ENCODE measurements at places on chromosomes 2 and 18. TPM values are rescaled to one million over a fixed set of nuclear protein-coding genes. Genes with fewer than 3 reads are reported as not detected.

DNA sequence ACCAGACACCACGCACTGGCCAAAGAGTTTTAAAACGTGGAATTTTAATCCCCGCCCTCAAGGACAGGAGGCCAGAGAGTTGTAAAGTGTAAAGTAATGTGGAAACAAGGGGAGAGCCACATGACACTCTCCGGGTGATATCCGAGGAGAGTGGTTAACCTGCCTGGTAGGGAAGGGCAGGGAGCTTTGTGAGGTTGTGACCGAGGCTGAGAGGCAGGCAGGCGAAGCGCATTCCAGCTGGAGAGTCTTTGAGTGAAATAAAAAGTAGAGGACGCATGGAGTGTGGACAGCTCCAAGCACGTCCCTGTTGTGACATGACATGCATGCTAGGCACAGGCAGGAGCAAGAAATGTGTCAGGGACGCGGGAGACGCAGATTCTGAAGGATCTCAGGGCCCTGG is 539.5 kb downstream of the RNF144A start:
- peaks cover 32% of the 10 kb centered on the region for H3K4me1 ChIP-seq
- no peak overlapping the region for H3K4me3 ChIP-seq
- no peaks in the 10 kb centered on the region for H3K27me3 ChIP-seq
- DNase-seq = no peak
- H3K36me3 ChIP-seq = no peaks in the 10 kb centered on the region

GRCh38 chr18:12885500-12885899 is 1.5 kb upstream of the PTPN2 start:
- H3K4me1 ChIP-seq = peaks cover 19% of the 10 kb centered on the region
- H3K36me3 ChIP-seq = no peaks in the 10 kb centered on the region
- H3K4me3 ChIP-seq = no peak overlapping the region
- no peak for DNase-seq

- H3K4me1 ChIP-seq = peaks cover 7% of the 10 kb centered on the region
- no peaks in the 10 kb centered on the region for H3K27me3 ChIP-seq
- H3K27ac ChIP-seq = no peak overlapping the region
- no peak overlapping the region for H3K4me3 ChIP-seq
Observed at GRCh38 chr18:24095976-24096375, 42.9 kb upstream of the CABYR start.

DNA sequence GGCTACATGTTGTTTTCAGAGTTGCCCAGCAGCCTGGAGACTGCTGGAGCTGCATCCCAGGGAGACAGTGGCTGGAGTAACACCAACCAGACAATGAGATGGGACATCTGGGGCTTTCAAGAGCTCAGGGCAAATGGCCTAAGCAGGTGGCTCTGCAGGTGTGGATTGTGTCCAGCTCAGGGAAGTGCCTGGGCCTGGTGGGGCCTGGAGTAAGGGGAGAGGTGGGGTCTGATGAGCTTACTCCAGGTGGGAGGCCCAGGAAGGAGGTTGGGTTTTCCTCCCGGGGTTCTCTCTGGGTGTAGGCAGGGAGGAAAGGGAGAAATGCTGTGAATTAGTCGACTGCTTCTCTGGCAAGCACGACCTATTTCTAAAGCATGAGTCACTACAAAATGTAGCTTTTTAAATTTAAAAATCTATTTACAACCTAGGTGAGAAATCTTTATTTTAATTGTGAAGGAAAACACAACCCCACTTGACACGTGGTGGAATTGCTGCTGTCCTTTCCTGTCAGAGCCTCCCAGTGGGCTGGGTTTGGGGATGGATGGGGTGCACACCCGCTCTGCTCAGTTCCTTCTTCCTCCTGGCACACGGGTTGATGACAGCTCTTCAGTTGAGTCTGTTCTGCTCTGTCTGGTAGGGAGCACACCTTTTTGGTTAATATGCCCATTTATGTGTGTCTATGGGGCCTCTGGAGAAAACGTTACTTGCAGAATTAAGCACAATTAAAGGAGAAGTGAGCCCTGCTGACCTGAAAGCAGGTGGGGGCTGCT is 81.6 kb downstream of the SH3RF3 start:
- H3K4me1 ChIP-seq = peaks cover 32% of the 10 kb centered on the region
- no peak for DNase-seq
- no peaks in the 10 kb centered on the region for H3K36me3 ChIP-seq

- H3K27me3 ChIP-seq = peaks cover 2% of the 10 kb centered on the region
- no peaks in the 10 kb centered on the region for H3K4me1 ChIP-seq
- no peak overlapping the region for H3K27ac ChIP-seq
- DNase-seq = no peak
- no peak overlapping the region for H3K4me3 ChIP-seq
Observed at GRCh38 chr2:226758921-226759640, 40.5 kb downstream of the IRS1 start.

- no peak for DNase-seq
- H3K27ac ChIP-seq = no peak overlapping the region
- H3K4me1 ChIP-seq = no peaks in the 10 kb centered on the region
- H3K27me3 ChIP-seq = no peaks in the 10 kb centered on the region
- no peaks in the 10 kb centered on the region for H3K36me3 ChIP-seq
- H3K4me3 ChIP-seq = no peak overlapping the region
Observed at GRCh38 chr2:162731917-162732804, 106.4 kb downstream of the KCNH7 start.

GRCh38 chr18:47821314-47821713 is 109.1 kb downstream of the SMAD2 start:
- H3K36me3 ChIP-seq = peaks cover 7% of the 10 kb centered on the region
- no peaks in the 10 kb centered on the region for H3K27me3 ChIP-seq
- H3K4me3 ChIP-seq = no peak overlapping the region
- no peaks in the 10 kb centered on the region for H3K4me1 ChIP-seq
- no peak overlapping the region for H3K27ac ChIP-seq

DNA sequence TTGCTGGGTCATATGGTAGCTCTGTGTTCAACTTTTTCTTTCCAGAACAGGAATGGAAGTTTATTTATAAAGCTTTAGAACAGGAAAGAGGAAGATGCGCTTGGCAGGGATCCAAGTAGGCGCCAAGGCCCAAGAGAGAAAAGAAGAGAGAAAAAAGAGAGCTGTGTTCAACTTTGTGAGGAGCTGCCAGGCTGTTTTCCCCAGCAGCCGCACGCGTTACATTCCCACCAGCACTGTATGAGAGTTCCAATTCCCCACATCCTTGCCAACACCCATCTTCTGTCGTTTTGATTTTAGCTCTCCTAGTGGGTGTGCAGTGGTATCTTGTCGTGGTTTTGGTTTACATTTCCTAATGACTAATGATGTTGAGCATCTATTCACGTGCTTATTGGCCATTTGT is 51.4 kb downstream of the KCNF1 start:
- H3K36me3 ChIP-seq = no peaks in the 10 kb centered on the region
- H3K4me3 ChIP-seq = no peak overlapping the region
- H3K27me3 ChIP-seq = peaks cover 45% of the 10 kb centered on the region
- H3K4me1 ChIP-seq = no peaks in the 10 kb centered on the region

- no peaks in the 10 kb centered on the region for H3K36me3 ChIP-seq
- H3K4me1 ChIP-seq = peaks cover 25% of the 10 kb centered on the region
- no peak overlapping the region for H3K27ac ChIP-seq
- H3K27me3 ChIP-seq = no peaks in the 10 kb centered on the region
Observed at GRCh38 chr2:105371810-105372209, 27.0 kb downstream of the FHL2 start.

RPL37A gene
- total RNA-seq = 3,468 TPM

MROH2A gene
- total RNA-seq = not detected
